HL-60 (cell line): ENCODE measurements at places on chromosomes 11 and 22.

DNA sequence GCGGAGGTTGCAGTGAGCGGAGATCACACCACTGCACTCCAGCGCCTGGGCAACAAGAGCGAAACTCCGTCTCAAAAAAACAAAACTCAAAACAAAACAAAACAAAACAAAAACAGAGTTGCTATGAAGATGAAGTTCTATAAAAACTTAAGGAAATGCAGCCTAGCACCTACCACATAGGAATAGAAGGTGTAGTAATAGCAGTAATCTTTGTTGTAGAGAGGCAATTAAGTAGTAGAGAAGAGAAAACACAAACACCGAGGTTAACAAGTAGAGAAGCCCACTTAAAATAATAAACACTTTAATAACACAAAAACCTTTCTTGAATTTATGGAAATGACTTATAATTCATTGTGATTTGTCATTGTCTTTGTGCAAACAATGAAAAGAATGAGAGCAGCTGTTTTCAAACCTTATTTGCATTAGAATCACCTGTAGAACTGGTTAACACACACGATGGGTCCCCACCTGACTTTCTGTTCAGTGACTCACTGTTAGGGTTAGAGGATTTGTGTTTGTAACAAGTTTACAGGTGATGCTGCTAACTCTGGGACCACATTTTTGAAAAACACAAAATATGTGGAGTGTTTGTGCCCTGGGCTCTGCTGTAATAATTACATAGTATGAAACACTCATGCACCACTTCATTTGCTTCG, 43.1 kb downstream of the TYR start:
- DNase-seq = no peak

GRCh38 chr11:30652801-30653200, 66.6 kb upstream of the MPPED2 start:
- no peak for DNase-seq

DNA sequence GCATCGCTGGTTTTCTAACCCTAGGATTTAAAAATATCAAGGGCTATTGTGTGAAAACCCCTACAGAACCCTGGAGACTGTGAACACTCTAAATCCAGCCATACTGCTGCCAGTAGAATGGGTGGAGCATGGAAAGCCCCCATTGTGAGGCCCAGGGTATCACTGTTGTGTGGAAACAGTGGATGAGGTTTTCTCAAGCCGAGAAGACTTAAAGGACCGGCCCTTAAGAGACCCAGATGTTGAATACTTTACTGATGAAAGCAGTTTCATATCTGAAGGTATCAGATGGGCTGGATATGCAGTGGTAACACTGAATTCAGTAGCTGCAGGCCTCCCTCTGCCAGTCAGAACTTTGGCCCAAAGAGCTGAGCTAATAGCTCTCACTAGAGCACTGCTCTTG, 41.6 kb upstream of the GLYAT start:
- DNase-seq = no peak

DNA sequence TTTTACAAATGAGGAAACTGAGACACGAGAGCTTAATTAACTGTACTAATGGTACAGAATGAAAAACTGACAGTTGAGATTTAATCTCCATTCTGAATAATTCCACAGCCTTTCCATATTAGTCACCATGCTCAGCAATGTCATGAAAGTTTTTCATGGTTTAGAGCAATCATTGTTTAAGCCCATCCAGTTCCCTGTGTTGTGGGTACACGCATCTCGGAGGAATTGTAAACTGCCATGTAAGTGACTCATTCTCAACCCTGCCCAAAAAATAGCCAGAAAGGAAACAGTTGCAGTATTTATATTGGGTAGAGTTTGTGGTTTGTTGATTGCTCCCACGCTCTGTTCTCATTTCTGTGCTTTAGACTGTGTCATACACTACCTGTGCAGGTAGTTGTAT, 1790.8 kb downstream of the LRRC4C start:
- DNase-seq = no peak

DNA sequence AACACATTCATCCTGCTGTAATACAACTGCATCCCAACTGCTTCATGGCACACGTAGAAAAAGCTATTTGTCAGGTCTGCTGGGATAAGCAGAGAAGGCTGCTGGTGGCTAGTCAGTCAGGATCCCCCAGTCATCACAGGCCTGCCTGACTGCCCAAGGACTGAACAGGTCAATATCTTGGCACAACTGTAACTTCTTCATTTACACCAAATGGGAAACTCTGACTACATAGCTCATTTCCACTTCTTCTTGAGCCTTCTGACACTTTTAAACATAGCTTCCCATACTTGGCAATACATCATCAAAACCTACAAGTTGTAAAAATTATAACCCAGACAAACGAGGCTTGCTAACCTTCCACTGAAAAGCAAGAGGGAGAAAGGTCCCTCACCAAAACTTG, 2.8 kb downstream of the TMEM9B start:
- DNase-seq = no peak

DNA sequence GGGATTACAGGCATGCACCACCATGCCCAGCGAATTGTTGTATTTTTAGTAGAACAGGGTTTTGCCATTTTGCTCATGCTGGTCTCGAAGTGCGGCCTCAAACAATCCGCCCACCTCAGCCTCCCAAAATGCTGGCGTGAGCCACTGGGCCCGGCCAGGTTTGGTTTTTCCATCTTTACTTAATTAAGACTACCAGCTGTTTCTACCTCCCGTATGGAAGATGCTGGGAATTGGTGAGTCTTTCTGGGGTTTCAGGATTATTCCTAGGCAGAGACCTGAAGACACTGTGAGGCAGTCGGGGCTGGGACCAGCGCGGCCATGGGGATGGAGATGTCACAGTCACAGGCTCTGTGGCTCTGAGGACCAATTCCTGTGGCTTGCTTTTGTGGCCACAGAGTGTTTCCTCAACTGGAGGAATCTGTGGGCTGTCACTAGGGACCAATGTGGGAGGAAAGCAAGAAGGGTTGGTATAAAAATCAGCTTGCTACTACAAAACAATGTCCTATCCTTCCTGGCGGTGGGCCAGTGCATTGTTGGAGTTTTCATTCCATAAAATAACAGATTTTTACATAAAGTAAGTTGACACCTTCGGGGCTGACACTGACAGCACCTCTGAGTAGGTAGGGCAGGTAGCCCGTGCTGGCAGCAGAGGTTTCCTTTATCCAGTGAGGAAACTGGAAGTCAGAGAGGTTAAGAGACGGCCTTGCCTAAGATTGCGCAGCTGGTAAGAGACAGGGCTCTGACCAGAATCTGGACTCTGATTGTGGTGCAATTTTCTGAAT, 8.4 kb upstream of the FTH1 start:
- no peak for DNase-seq

GRCh38 chr11:88066090-88066489, 109.2 kb downstream of the RAB38 start:
- DNase-seq = no peak

- DNase-seq = no peak
Measured at GRCh38 chr11:70725278-70725677, 326.9 kb downstream of the CTTN start.
